RCC 7860 (cell line): ENCODE measurements at places on chromosomes 12 and 14.
A peak's percentile ranks its signal among the peaks of the same experiment; 100 is the strongest.

DNA sequence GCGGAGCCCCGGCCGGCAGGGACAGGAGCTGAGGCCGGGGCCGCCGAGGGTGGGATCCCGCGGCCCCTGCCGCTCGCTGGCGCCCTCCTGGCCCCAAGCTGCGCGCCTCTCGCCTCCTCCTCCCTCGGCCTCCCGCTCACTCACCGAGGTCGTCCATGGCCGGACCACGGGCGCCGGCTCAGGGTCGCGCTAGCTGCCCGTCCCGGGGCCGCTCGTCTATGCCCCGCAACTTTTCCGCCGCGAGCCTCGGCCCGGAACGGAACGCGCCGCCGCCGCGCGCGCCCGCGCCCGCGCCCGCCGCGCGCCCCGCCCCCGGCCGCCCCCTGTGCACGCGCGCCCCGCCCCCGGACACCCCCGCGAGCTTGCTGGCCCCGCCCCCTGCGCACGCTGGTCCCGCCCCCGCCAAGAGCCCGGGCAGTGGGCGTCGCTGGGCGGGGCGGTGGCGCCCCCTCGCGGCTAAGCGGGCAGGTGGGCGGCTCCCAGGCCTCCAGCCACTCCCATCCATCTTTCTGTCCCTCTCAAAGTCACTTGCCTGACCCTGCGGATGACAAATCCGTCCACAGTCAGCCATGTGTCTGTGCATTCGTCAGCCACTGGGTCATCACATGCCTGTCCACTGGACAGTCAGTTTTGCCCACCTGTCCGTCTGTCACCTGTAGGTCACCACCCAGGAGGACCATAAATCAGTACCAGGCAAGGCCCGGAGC, at the start of gene PXN:
Gene PXN (minus strand): TSS at position 258 of the 707 bp plus-strand sequence. CDS start 101 bp downstream, at position 157.
- DNase-seq = peak; percentile 79

- DNase-seq = peak; percentile 97
These were observed 412.9 kb downstream of the RAD51B start for GRCh38 chr14:68232300-68233055.

GRCh38 chr14:85528897-85529631, 880 bp upstream of the FLRT2 start:
- DNase-seq = peak; percentile 13

GRCh38 chr12:111068290-111068689, 147.9 kb upstream of the MYL2 start:
- DNase-seq = no peak

DNA sequence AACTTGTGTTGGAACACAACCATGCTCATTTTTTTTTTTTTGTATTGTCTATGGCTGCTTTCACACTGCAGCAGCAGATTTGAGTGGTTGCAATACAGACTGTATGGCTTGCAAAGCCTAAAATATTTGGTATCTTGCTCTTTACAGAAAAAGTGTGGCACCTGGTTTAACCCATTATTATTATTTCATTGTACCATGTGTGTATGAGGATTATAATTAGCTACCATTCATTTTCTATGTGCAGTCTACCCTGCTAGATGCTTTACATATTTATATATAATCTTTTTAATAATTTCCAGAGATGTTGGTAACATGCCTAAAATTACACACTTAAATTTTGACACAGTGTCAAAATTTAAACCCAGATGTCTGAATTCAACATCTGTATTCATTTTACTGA, 37.7 kb downstream of the SPATS2 start:
- DNase-seq = no peak

- no peak for DNase-seq
These were observed 66.0 kb downstream of the FLRT2 start for GRCh38 chr14:85595981-85596380.

DNA sequence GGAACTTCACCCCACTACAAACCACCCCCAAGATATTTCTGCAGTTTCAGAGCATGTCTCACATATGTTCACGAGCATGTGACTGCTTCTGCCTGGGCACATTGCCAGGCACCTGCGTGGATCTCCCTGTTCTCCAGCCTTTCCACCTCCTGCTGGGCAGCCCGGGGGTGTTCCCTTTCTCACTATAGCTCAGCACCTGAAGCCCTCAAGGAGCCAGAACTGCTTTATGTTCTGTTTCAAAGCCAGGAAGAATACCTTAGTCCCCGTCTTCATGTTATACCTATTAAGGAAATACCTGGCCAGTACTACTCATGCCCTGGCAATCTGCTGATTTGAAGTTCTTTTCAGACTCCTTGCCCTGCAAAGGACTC, 4.2 kb upstream of the FGF6 start:
- DNase-seq = no peak

GRCh38 chr12:112841906-112842305, 50.4 kb downstream of the RPH3A start:
- DNase-seq = peak; percentile 45

DNA sequence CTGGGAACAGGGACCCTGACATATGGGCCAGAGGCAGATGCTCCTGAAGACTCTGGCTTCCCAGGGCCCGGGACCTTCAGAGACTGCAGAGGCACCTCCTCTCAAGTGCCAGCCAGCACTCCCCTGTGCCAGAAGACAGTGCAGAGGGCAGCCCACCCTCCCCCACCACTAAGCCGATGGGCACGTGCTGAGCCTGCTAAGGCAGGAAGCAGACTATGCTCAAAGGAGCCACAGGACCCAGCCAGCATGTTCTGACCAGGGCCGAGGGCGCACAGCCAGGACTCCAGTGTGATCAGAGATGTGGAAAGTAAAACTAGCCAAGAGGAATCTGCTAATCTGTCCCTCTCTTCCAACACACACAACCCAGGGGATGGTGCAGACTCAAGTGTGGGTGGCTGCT, 29.8 kb downstream of the DIO3 start:
- no peak for DNase-seq

- no peak for DNase-seq
These were observed 208.6 kb downstream of the SLC38A4 start for GRCh38 chr12:46617167-46617566.

- no peak for DNase-seq
These were observed 35.5 kb upstream of the MAX start for GRCh38 chr14:65137648-65138307.

DNA sequence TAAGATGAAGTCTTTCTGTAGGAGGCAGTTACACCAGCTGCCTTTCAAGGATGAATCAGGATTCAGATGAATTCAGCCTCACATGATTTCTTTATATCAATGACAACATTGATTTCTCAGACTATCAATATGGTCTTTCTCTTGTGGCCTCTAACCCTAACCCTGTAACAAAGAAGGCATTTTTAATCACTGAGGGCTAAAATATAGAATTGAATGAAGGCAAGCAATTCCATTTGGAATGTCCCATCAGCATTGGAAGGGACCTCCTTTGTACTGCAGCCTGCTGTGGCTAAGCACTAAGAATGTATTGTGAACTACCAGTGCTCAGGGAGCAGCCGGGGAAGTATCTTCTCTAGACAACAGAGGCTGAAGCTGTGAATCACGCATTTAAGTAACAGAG, 90.6 kb upstream of the FRMD6 start:
- DNase-seq = no peak

GRCh38 chr12:84636801-84637290, 275.8 kb downstream of the SLC6A15 start:
- DNase-seq = no peak
